ENCODE measurements at places on chromosomes 1 and 21. TPM values are rescaled to one million over a fixed set of nuclear protein-coding genes. Genes with fewer than 3 reads are reported as not detected.

The TNFRSF1B gene
- 12.5 TPM for total RNA-seq

The LRRC38 gene
- total RNA-seq, result 1.4 TPM

The PALMD gene
- 58.0 TPM for total RNA-seq

The ANKRD35 gene
- 12.9 TPM for total RNA-seq

The TNNI3K gene
- total RNA-seq, result 3.1 TPM

The MAP3K7CL gene
- total RNA-seq, result 12.9 TPM

The ATP5PF gene
- 79.6 TPM for total RNA-seq

The LORICRIN gene
- total RNA-seq, result 39.6 TPM

The F11R gene
- total RNA-seq, result 42.1 TPM

The TNFRSF25 gene
- 11.6 TPM for total RNA-seq

All from skin of body (tissue), 3 donors.